ENCODE measurements at places on chromosomes 1 and 21.
A peak's percentile ranks its signal among the peaks of the same experiment; 100 is the strongest.

DNA sequence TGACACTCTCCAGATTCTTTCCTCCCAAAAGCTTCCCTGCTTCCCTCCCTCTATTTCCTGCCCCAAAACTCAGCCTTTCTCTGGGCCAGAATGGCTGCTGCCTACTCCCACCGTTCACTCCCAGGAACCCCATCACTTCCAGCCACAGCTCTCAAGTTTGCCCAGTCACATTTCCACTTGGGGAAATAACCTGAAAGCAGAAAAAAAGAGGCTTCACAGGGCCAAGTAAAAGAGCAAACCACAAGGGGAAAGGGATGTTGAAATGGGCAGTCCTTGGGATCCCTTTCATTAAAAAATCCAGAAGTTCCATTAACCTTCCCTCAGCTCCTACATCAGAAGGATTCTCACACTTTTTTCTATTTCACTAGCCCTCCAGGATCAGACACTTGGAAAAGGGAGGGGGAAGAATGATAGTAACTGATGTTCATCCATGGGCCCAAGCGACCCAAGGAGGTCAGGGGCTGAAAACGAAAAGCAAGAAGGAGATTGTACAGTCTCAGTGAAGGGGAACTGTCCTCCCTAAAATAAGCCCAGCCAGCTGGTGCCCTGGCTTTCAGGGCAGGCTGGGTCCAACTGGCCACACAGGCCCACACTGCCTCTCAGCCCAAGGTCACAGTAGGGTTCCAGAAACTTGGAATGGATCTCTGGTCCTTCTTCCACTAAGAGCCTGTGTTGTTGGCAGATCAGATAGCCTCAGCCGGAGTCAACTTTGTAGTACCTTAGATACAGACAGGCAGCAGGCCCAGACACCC is 49.7 kb downstream of the DMAP1 start:
- no peak for DNase-seq

DNA sequence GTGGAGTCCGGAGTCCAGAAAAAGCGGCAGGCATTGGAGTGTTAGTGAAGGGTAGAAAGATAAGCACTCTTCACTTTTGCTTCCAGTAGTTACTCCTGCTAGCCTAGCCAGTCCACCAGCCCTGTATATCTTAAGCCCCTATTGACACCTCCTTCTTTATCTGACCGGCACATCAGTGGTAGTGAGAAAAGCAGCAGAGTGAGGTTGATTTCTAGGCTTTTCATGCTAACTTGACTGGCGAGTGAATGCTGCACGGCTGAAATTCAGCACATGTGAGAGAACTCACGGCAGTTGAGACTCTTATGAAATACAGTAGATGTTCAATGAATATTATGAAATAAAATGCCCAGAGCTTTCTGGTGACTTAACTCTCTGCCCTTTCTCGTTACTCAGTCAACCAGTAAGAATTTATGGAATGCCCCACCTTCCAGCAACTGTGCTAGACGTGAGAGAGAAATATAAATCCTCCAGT is 128.2 kb downstream of the CACHD1 start:
- peak; percentile 79 for DNase-seq

- DNase-seq, result no peak
These were observed 55.9 kb downstream of the PAX7 start for GRCh38 chr1:18686540-18686939.

DNA sequence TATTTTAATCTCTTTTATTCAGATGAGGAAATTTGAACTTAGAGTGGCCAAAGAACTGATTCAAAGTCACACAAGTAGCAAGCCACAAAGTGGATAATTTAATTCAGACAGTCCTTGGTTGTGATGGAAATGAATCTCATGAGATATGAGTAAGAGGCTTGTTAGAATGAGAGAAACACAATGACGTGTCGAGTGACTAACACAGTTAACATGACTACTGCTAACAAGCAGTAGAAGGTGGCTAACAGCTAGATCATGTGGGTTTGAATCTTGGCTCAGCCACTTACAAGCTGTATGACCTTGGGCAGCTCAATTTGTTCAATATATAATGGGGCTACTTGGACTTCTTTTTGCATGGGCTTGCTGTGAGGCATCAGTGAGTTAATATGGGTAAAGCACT is 104.5 kb upstream of the LMO4 start:
- peak; percentile 97 for DNase-seq

DNA sequence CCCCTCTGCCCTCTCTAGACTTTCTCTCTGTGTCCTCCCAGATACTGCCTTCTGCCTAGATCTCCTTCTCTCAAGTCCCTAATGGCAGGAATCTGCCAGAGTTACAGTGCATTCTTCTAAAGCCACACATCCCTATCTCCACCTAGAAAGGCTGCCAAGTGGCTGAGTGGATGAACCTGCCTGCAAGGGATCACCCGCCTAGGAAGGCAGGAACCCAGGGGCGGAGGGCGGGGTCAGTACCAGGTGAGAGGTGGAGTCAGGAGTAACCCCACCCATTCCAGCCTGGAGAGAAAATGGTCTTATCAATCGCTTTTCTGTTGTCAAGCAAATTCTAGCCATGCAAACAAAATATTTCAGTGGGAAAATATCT is 60.8 kb downstream of the BCAR3 start:
- no peak for DNase-seq
